ENCODE measurements at places on chromosomes 6 and 20. TPM values are rescaled to one million over a fixed set of nuclear protein-coding genes. Genes with fewer than 3 reads are reported as not detected.

- no peak for DNase-seq
These were observed 146.0 kb upstream of the SPACA1 start for GRCh38 chr6:87901613-87902012.

DNA sequence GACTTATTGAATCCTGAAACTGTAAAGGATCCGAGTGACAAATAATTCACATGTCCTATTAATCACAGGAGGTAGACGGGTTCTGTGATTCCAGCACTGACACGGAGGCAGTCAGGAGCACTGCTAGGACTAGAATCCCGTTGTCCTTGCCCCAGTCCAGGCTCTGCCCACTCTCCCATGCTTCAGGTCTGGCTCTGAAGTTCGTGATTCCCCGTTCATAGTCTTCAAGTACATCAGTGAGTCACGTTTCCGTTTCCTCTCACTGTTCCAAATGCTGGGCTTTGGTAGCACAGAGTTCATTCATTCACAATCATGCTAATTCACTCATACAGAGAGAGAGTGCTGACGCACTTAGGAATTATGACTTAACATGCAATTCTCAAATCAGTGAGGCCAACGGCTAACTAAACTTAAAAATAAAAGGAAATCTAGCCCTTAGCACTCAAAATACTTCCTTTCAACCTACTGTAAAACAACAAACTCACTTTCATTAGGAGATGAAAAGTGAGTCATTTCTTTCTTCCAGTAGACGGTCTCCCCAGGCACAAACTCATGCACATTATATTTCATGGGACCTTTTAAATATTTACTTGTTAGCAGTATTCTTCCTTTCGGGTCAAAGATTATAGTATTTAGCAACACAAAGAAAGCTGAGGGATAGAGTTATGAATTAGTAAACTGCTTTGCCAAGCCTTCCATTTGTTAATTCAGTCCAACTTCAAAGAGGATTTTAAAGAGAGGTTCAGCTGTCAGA, 94.0 kb upstream of the NHSL1 start:
- peak; percentile 98 for DNase-seq

GRCh38 chr20:34578025-34578424, 19.5 kb downstream of the MAP1LC3A start:
- peak; percentile 80 for DNase-seq

- no peak for DNase-seq
These were observed 1.1 kb upstream of the RIN2 start for GRCh38 chr20:19756761-19757486.

DNA sequence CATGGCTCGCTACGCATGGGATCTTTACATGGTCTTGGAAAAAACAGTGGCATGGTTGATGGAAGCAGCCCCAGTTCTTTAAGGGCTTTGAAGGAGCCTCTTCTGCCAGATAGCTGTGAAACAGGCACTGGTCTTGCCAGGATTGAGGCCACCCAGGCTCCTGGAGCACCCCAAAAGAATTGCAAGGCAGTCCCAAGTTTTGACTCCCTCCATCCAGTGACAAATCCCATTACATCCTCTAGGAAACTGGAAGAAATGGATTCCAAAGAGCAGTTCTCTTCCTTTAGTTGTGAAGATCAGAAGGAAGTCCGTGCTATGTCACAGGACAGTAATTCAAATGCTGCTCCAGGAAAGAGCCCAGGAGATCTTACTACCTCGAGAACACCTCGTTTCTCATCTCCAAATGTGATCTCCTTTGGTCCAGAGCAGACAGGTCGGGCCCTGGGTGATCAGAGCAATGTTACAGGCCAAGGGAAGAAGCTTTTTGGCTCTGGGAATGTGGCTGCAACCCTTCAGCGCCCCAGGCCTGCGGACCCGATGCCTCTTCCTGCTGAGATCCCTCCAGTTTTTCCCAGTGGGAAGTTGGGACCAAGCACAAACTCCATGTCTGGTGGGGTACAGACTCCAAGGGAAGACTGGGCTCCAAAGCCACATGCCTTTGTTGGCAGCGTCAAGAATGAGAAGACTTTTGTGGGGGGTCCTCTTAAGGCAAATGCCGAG, 78.2 kb downstream of the ASXL1 start:
- DNase-seq: no peak

DNA sequence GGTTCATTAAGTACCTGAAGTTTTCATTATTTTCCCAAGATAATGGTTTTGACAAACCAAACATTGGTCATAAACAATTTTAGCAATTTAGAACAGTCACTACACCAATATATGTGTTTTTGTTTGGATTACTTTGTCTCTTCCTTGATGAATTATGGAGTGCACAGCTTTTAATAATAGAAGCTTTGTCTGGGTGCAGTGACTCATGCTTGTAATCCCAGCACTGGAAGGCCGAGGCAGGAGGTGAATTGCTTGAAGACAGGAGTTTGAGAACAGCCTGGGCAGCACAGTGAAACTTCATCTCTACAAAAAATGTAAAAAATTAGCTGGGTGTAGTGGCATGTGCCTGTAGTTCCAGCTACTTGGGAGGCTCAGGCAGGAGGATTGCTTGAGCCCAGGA, 89.4 kb upstream of the ANKEF1 start:
- peak; percentile 8 for DNase-seq

GRCh38 chr6:140178520-140178919, 804.1 kb upstream of the CITED2 start:
- peak; percentile 92 for DNase-seq

The CTSA gene
- 166 TPM for total RNA-seq

The FOXA2 gene
- not detected for total RNA-seq

The DOK5 gene
- total RNA-seq: 85.6 TPM

All from fibroblast of the aortic adventitia (primary cell).